Karpas-422 (cell line): ENCODE measurements at places on chromosomes 16 and 17. TPM values are rescaled to one million over a fixed set of nuclear protein-coding genes. Genes with fewer than 3 reads are reported as not detected.

DNA sequence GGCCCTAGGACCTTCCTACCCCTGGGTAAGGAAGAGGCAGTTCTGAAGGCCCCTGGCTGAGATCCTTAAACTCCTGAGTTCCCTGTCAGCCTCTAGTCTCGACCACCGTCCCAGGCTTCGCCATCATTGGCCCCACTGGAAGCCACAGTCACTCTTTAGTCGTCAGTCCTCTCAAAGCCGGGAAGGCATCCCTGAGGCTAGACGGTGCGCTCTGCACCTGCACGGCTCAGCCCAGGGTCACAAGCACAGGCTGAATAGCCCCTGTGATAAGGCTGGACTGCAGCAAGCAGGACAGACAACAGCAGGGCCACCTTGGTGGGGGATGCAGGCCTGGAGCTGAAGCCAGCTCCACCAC is 3.3 kb upstream of the HEXIM1 start:
- H3K4me3 ChIP-seq = no peak overlapping the region
- DNase-seq = no peak
- no peaks in the 10 kb centered on the region for H3K27me3 ChIP-seq

MLYCD gene
- total RNA-seq = 4.7 and 6.8 TPM in 2 replicates

SPNS2 gene
- total RNA-seq = not detected in 2 replicates

DNA sequence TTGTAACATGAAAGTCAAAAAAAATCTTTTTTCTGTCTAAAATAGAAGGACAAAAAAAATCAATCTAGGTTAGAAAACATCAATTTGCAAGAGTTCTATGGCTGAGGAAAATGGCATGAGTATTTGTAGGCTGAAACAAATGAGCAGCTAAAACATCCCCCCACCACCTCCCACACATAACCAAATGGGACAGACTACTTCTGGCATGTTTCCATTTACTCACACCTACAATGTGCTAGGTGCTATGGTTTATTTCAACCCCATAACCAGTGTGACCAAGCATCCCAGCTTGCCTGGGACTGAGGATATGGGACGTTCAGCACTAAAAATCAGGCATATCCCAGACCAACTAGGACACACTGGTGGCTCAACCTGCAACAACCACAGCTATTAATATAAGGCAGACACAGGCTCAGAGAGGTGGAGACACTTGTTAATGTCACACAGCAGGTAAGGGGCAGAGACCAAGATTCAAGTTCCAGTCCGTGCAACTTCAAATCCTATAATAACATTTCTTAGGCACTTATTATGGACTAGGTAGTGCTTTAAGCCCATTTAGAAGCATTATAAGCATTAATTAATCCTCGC is 96.0 kb downstream of the XYLT1 start:
- peaks cover 49% of the 10 kb centered on the region for H3K4me1 ChIP-seq
- H3K36me3 ChIP-seq = no peaks in the 10 kb centered on the region
- no peaks in the 10 kb centered on the region for H3K27me3 ChIP-seq

GRCh38 chr16:66490774-66491715 is 58.9 kb downstream of the TK2 start:
- no peak overlapping the region for H3K27ac ChIP-seq
- no peaks in the 10 kb centered on the region for H3K4me1 ChIP-seq
- no peak for DNase-seq
- no peak overlapping the region for H3K4me3 ChIP-seq
- H3K36me3 ChIP-seq = no peaks in the 10 kb centered on the region
- no peaks in the 10 kb centered on the region for H3K27me3 ChIP-seq
